ENCODE measurements at places on chromosomes 12 and 14. TPM values are rescaled to one million over a fixed set of nuclear protein-coding genes. Genes with fewer than 3 reads are reported as not detected.

- no peak for DNase-seq
Observed at GRCh38 chr12:123109319-123109772, 41.5 kb downstream of the PITPNM2 start.

The A2M gene
- 20.9 TPM for total RNA-seq

- DNase-seq, result peak; percentile 13
Observed at GRCh38 chr12:56377310-56377988, 14.8 kb upstream of the APOF start.

The ABHD12B gene
- not detected for total RNA-seq

GRCh38 chr14:98953551-98954348 lies 318.2 kb downstream of the BCL11B start:
- DNase-seq, result peak; percentile 7

All from fibroblast of villous mesenchyme (primary cell).